ENCODE measurements at places on chromosomes 7 and 10.
A peak's percentile ranks its signal among the peaks of the same experiment; 100 is the strongest.

DNA sequence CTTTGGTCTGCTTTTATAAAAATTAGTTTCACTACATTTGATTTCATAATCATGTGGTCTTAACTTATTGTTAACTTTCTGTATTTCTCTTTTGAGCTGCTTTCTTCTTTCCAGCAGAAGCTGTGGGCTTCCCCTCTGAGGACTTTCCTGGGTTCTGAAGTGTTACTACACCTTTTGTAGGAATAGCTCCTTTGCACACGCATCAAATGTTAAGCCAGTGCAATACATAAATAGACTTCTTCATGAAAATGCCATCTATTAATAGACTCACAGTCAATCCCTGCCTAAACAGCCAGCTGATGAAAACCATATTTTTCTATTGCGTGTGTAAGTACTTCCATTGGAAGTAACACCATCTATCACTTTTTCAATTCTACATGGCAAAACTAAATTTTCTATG, 1.5 kb downstream of the ABCB4 start:
- DNase-seq: no peak

- DNase-seq: no peak
Measured at GRCh38 chr7:67463316-67463715, 466.7 kb downstream of the TYW1 start.

DNA sequence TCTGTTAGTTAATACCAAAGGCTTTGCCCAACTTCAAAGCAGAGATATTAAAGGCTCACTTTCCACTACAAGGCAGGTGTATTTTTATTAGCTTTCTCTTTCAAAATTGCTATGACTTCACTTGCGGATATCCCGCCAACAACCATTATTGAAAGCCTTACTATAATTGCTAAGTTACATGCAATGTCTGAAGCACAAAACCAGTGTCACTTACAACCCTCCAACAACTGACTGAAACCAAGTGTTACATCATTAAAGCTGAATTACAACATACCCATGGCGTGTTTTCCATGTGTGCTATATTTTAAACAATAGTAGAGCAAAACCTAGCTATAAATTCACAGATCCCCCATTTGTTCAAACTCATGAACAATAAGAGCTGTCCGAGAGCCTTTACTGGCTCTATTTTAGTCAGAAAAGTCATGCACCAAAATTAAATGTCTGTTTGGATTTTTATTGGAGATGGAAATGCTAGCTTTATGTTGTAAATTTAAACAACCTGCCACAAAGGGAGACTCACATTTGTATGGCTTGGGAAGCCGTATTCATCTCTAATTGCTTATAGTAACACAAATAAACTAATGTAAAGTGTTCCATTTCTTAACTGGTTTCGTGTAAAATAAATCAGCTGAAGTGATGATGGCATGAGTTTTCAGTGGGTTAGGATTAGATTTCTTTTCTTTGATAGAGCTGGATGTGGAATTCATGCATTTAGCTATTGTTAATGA, 227.1 kb downstream of the AGMO start:
- DNase-seq: peak; percentile 15

DNA sequence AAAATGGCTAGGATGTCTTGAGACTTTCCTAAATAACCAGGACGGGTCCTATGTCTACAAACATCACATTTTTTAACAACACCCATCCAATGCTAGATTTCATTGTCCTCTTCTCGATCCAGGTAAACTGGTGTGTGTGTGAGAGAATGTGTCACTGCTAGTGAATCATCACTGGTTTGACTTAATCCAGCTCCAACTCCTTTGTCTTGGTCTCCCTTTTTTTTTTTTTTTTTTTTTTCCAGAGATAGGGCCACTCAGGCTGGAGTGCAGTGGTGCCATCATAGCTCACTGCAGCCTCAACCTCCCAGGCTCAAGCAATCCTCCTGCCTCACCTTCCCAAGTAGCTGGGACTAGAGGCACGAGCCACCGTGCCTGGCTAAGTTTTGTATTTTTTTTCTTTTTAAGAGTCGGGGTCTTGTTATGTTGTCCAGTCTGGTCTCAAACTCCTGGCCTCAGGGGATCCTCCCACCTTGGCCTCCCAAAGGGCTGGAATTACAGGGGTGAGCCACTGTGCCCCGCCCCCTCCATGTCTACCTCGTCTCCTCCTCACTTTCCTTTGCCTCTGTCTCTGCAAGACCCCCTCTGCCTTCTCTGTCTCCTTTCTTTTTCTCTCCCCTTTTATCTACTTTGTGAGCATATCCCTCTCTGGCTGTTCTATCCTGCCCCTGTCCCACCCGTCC, 2.2 kb upstream of the UFSP1 start:
- DNase-seq: peak; percentile 83

DNA sequence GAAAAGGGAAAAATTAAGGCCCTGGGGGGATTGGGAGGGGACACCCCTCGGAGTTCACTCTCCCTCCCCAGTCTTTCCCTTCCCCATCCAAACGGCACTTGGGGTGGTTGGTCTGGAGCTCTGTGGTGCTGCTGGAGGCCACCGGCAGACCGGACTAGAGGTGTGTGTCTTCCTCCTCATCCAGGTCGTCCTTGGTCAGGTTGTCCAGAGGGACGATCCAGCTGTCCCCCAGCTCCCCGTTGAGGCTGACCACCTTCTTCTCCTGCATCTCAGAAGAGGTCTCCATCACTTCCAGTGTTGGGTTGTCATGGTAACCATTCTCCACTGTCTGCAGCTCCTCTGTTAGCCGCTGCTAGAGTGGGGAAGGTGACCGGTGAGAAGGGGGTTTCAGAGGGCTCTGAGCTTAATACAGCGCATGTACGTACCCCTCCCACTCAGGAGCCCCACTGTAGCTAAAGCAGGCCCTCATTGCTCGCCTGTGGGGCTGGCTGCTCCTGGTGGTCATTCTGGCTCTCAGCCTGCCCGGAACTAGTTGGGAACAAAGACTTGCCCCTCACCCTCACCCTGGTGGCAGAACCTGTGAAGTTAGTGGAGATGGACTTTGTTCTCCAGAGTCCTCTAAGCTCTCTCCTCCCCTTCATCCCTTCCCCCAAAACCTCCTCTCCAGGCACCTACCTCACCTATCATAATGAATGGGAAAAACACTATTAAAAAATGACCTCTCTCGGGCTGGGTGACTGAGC, 52.1 kb downstream of the PODXL start:
- no peak for DNase-seq

DNA sequence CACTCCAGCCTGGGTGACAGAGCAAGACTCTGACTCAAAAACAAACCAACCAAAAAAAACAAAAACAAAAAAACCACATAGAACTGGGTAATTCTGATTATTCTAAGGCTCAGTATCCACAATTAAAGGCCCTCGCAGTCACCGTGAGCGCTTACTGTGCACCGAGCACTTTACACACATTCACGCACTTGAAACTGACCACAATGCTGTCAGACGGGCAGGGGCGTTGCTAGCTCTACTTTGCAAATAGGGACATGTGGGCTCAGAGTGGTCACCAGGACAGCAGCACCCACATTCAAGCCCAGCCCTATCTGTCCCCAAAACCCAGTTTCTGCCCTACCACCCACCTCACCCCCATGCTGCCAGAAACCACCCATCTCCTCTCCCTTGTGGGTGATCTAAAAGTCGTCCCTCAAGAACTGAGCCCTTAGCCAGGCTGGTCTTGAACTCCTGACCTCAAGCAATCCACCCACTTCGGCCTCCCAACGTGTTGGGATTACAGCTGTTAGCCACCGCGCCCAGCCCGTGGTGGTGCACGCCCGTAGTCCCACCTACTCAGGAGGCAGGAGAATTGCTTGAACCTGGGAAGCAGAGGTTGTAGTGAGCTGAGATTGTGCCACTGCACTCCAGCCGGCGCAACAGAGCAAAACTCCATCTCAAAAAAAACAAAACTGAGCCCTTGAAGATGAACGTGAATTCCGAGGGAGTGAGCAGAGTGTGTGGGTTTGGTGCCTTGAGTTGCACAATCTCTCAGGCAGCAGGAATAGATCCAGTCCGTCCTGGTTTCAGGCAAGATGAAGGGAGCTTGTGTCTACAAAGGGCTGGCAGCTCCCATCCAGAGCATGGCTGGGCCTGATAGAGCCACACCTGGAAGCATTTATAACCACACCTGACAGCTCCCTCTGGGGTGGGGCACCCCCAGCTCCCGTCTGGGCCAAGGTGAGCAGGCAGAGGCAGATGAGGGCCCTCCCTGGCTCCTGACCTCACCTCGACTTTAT, 5.4 kb upstream of the HSPB1 start:
- DNase-seq: peak; percentile 92

GRCh38 chr7:45665172-45665571, 91.0 kb downstream of the ADCY1 start:
- no peak for DNase-seq

DNA sequence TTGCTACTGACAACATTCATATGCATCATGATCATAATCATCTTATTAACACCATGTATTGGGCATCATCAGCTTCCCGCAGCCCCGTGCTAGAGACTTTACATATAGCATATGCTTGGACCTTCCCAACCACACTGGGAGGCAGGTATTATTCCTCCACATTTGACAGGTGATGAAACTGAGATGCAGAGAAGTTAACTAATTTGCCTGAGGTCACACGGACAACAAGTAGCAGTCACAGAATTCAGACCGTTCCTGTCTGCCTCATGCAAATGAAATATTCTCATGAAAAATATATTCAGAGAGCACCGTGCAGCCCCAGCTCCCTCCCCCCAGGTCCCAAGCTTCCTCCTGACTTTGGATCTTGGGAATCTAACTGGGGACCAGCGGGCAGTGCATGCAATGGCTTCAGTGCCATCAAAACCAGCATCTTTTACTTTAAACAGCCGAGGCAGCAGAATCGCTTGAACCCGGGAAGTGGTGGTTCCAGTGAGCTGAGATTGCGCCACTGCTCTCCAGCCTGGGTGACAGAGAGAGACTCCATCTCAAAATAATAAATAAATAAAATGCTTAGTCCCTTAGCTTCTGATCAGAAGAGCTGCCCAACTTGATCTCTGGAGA, 112.2 kb upstream of the GPR26 start:
- no peak for DNase-seq

DNA sequence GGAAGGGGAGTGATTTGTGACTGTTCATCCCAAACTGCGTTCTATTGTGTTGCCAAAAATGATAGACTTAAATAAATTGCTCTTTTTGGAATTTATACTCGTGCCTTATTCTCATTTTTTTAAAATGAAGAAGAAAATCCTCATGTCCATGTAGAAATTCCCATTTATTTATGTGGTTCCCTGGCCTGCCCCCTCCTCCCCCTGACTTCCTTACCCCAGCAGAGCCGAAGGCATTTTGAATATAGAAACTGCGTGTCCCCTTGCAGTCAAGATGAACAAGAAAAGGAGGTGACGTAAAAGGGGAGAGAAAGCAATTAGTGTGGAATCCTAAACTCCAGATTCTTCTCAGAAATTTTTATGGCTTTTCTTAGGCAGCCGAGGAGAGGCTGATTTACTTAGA, 126.1 kb downstream of the FAM204A start:
- no peak for DNase-seq

DNA sequence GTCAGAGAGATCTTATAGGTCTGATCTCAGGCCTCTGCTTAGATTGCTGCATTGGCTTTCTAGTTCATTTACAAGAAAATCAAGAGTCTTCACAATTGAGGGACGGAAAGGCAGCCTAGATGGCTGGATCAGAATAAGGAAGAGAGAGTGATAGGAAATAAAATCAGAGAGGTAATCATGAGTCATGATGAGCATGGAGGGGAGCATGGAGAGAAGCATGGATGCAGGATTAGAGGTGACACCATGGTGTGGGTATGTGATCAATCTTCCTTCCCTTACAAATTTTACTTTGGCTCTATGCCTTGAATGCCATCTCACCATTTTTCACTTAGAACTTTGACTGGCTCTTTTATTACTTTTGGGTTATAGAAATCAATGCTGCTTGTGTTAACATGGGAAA, 1.4 kb downstream of the BCCIP start:
- DNase-seq: peak; percentile 14

DNA sequence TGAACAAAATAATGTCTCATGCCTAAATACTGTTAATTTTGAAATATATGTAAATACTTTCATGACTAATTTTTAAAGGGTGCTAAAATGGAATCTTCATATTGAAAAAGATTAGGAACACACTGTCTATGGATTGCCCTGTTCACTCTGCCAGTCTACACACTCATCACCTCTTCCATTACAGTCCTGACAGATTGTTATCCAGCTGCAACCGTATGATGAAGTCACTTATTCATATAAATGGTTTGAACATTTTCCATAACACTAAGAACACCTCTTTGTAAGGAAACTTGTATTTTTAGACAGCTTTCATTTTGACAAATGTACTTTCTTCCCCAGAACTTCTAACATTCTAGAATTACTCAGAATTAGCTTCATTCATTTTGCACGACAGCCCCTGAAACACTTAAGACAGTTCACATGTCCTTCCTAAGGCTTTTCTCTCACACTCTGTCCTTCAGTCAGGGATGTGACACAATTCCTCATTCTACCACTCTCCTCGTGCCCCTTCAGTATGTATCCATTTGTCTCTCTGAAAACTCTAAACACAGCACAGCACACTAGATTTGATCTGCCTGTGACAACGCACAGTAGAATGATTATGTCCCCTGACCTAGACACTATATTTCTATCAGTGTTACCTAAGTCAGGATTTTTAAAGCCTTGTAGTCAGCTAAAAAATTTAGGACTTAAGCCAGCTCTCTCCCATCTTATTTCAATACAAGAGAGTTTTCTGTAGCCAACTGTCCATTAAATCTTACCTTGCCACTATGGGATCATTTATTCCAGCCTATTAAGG, 71.9 kb downstream of the ORC5 start:
- no peak for DNase-seq

DNA sequence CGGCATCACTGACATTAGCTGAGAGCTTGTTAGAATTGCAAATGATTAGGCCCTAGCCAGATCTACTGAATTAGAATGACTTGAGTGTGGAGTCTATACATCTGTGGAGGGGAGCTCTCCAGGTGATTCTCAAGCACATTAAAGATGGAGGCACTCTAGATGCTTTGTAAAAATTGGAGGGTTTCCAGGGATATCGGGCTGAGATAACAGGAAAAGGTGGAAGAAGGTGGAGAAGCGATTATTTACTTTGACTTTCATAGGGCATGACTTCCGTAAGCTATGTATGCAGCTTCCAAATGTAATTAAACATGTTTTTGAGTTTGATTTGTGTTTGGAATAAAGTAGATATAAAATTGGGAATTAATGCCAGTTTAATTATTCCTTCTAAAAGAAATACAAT, 235.0 kb upstream of the PTN start:
- no peak for DNase-seq

DNA sequence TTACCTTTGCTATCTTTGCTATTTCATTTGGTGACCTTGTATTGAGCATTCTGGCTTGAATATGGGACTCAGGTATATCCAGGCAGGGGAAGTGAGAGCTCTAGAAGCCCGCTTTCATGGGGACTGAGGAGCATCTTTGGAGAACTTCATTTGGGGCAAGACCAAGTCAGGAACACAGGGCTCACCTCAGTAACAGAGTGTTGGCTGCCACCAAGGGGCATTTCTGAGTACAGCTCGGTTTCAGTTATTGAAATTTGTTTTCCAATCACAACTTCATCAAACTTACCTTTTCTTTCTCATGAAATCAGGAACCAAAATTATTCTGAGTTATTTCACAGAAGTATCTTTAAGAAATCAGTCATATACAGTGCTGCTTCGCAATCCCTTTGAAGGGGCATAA, 337.2 kb downstream of the C7orf25 start:
- peak; percentile 21 for DNase-seq

- peak; percentile 16 for DNase-seq
Measured at GRCh38 chr10:3424111-3424851, 251.7 kb upstream of the PITRM1 start.

All from SW480 (cell line).